ENCODE measurements at places on chromosomes 6 and 20.
A peak's percentile ranks its signal among the peaks of the same experiment; 100 is the strongest.

DNA sequence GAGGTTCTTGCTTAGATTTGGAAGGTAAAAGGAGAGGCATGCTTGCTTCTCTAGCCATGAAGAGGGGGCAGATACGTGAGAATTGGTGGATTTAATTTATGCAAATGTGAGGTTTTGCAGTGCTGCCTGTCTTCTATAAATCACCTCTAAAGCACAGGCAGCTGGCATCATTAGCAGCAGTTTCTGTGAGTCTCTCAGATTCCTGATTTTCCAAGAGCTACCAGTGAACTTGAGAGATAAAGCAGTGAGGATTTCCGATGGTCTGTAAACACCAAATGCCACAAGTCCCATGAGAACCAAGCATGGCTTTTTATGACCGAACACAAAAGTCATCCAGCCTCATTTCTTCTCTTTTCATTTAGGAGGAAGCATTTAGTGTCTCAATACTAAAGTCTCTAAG lies 3.2 kb upstream of the SIRPB2 start:
- DNase-seq, result no peak

GRCh38 chr6:161204866-161205557 lies 68.8 kb downstream of the AGPAT4 start:
- no peak for DNase-seq

DNA sequence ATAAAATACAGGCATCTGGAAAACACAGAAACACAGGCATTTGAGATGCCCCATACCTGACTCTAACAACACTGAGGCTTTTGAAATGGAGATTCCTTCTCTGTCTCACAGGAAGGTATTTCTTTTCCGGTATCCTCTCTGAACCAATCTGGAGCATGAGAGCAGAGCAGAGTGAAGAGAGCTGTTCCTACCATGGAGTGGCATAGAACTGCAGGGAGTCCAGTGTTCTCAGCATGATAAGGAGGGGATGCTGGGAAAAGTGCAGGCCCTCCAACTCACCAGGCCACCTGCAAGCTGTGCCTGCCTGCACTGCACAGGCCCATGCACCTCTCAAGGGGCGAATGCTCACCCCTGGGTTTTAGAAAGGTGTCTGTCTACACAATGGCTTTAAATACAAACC lies 89.2 kb downstream of the FOXA2 start:
- DNase-seq, result no peak

- peak; percentile 29 for DNase-seq
Observed at GRCh38 chr6:36683145-36683655, 4.7 kb downstream of the CDKN1A start.

GRCh38 chr6:169146521-169146920 lies 107.1 kb downstream of the THBS2 start:
- no peak for DNase-seq

DNA sequence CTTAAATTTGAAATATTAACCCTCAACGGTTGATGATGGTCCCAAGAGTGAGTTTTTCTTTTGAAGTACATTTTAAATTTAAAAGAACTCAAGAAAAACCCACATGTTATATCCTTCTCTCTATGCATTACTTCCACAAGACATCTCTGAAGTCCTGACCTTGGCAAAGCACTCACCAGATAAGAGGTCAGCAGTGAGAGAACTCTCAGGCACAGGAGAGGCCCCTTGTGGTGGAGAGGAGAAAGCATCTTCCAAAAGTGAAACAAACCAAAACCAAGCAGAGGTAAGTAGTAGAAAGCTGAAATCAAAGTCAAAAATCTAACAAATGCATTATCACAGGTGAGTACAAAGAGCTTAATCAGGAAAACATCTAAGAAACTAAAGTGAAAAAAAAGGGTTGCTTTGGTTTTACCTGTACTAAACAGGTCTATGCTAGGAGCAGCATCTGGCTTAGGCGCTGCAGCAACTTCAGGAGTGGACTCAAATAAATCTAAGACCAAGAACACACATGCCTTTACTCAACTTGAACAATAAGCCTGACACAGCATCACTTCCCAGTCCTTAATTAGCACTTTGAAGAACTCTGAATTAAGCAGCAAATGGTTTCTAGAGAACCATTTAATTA lies 80.5 kb downstream of the PRSS35 start:
- DNase-seq, result no peak

- no peak for DNase-seq
Observed at GRCh38 chr6:42450477-42451332, 1.0 kb downstream of the TRERF1 start.

GRCh38 chr6:167119670-167120582 lies 3.0 kb upstream of the CCR6 start:
- DNase-seq, result peak; percentile 7

DNA sequence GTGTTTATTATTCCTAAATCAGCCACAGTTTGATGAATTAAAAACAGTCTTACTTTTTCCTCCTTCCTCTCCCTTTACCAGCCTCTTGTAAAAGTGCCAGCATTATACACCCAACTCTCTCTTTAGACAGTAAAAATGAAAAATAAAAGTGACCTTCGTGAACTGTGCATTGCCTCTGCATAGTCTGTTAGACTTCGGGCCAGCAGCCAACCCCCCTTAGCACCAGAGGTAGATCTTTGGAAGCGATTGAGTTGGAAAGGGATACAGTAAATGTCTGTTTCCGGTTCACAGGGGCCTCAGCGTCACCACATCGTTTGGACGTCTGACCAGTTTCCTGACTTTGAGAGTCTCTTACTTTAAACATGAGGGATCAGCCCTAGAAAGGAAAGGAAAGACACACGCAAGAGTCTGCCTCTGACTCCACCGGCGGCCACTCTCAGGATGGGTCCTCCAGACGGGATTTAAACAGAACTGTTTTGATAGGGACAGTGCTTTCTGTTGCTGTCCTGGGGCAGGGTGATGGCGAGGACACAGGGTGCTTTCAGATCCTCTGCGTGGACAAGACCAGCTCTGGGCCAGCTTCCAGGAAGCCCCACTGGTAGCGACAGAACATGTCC lies 206.6 kb upstream of the PREP start:
- DNase-seq, result no peak

- no peak for DNase-seq
Observed at GRCh38 chr6:6497976-6498375, 90.5 kb upstream of the LY86 start.

DNA sequence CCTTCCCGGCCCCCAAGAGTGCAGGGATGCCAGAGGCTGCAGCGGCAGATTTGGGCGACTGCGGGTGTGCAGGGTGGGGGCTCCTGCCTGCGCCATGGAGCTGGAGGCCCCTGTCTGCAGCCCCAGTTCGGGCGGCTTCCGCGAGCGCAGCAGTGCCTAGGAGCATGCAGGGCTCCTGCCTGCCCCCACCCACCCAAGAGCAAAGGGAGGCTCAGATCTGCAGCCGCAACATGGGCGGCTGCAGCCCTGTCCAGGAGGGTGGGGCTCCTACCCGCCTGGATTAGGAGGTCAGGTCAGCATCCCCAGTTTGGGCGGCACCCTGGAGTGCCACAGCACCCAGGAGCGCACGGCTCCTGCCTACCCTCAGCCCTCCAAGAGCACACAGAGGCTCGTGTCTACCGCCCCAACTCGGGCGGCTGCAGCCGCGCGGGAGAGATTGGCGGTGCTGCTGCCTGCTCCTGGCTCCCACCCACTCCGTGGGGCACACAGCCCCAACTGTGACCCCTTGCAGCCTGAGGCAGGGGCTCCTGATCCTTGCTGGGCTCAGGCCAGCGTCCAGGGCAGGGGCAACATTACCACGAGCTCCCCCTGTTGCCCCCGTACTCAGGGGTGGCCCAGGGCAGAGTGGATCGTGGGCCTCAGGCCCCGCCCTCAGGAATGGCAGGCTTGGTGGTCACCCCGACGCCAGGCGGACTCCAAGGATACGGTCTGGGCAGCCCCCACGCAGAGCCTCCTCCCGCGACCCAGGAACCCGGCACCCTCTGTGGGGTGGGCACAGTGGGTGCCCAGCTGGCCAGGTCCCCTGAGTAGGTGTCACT lies 55.5 kb upstream of the UNC93A start:
- no peak for DNase-seq

GRCh38 chr6:36070252-36070651 lies 42.6 kb downstream of the MAPK14 start:
- no peak for DNase-seq

DNA sequence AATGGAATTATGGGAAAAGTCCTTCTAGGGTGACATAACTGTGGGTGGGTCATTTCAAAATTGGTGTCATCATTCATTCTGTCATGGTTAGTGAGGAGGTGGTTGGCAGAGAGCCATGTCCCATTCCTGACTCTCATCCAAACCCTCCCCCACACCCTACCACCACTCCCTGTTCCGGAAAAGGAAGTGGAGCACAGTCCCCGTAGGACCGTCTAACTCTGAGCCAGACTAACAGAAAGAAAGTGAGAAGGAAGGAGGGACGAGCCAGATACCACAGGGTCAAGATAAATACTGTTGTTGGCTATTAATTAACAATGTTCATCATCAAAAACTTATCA lies 4.8 kb downstream of the TRIM10 start:
- DNase-seq, result no peak

DNA sequence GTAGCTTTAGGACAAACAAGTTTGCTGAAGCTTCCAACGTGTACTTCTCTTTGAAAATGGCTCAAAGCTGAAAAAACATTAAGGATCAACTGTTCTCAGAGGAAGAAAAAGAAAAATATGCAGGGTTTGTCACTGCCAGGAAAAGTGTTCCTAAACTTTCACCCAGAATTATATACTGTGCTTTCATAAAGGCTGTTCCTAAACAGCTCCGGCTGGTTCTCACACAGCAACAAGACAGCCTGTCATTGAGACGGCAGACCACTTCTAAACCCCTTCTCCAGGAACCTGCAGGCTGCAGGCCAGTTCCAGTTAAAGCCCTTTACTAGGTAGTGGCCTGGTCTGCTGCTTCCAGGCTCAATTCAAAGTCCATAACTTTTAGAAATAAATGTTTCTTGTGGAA lies 97.4 kb upstream of the SOX4 start:
- DNase-seq, result no peak

GRCh38 chr6:164612751-164613150 lies 696.7 kb downstream of the C6orf118 start:
- no peak for DNase-seq

- no peak for DNase-seq
Observed at GRCh38 chr20:38628580-38629470, 27.2 kb downstream of the ARHGAP40 start.

DNA sequence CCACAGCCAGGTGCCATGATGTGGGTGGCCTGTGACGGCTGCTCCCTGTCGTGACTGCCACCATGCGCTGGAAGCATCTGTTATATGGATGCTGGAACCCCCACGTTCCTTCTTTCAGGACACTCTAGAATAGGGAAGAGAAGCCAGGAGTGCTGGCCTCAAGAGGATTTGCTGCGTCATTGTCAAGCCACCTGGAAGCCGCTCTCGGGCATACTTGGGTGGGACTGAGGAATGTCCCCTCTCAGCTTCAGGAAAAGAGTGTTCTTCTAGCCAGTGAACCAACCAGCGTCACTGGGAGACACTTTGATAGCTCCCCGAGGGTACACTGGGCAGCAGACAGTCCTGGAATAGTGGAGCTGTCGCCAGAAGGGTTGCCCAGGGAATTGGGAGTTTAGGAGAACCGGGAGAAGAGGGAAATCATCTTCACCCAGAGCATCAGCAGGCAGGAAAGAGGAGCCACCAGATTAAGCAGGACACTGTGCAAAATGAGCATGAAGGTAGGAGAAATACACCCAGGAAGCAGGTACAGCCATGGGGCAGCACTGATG lies 130.8 kb upstream of the SASH1 start:
- no peak for DNase-seq

DNA sequence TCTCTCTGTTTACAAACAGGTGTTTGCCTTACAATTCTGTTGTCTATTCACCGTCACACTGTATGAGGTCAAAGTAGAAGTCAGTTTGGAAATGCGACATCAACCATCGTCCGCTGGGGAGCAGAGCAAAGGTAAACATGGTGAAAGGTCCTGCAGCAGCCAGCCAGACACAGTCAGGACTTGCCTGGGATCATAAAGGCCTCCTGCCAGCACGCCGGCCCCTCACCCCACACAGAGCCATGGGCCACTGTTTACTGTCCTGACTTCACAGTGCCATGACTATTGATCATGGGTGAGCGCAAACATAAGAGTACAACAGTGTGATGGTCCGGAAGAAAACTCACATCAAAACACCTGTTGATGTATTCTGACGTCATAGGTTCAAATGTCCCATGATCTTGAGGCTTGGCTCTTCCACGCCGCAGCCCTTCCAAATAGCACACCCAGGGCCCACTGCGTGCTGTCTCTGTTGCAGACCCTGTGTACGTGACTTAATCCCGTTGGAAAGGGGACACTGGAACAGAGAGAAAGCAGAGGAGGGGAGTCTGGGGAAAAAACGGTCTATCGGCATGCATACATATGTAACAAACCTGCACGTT lies 16.9 kb upstream of the PPP1R3G start:
- no peak for DNase-seq

- DNase-seq, result no peak
Observed at GRCh38 chr6:12325872-12326271, 35.7 kb downstream of the EDN1 start.

DNA sequence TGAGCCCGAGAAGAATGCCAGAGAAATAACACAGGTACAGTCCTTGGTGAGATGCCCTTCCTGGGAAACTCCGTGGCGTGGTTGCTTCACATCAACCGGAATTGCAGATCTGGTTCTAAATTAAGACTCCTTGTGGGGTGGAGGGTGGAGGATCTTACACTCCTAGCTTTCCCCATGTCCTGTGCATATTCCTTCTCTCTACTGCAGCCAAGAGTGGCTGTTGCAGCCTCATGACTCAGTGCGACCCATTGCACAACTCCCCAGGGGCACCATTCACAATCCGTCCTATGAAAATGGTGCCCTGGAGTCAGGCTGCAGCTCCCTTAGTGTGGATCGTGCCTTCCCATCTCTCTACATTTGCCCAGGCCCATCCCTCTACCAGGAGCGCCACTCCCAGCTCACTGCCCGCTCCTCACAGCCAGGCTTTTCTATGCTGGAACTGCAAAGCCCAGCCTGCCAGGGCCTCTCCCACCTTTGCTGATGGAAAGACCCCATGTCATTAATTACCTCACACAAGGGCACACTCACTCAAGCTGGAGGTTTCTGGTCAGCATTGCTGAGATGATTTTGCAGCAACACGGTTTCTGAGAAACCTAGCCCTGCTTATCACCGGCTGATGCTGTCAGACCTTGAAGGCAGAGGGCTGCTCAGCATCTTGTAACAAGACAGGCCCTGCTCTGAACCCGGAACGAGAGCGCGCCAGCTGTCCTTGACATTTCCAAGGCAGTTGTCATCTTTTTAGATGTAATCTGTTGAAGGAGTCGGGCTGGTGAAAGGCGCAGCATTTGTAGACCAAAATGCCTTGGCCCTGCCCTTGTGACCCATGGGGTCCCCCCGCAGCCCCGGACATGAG lies 39.7 kb downstream of the SIRPA start:
- DNase-seq, result no peak

- no peak for DNase-seq
Observed at GRCh38 chr6:106187424-106187982, 101.4 kb downstream of the PRDM1 start.

GRCh38 chr6:33692760-33693158 lies 18.7 kb downstream of the UQCC2 start:
- DNase-seq, result no peak

- no peak for DNase-seq
Observed at GRCh38 chr20:44151621-44152416, 35.2 kb downstream of the JPH2 start.

- DNase-seq, result no peak
Observed at GRCh38 chr6:71375676-71376075, 87.1 kb downstream of the OGFRL1 start.

Measured in COR-L47 (cell line).